ENCODE measurements at places on chromosomes 1 and 21.

DNA sequence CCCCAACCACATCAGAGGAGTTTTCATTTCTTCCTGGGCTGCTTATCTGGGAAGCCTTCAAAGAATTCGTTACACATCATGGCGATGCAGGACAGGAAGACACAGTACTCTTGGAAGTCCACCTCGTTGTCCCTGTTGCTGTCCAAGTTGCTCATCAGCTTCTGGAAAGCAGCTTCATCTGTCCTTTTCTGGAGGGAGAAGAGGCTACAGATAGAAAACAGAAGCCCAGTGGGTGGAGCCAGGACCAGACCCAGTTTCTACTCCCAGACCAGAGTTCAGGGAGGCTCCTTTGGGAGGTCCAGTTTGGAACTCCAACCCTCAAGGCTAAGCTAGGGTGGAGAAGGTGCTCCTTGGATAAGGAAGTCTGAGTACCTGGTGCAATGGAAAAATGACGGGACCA is 1.9 kb downstream of the S100A4 start:
- no peak for DNase-seq

DNA sequence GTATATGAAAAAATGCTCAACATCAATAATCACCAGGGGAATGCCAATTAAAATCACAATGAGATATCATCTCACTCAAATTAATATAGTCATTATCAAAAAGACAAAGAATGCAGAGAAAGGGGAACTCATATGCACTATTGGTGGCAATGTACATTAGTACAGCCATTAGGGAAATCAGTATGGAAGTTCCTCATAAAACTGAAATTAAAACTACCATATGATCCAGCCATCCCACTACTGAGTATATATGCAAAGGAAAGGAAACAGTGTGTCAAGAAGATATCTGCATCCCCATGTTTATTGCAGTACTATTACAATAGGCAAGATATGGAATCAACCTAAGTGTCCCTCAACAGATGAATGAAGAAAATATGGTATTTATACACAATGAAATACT is 32.1 kb upstream of the TEKT2 start:
- no peak for DNase-seq

- DNase-seq, result no peak
Measured at GRCh38 chr1:117846674-117847425, 82.6 kb downstream of the GDAP2 start.

GRCh38 chr1:76901158-76901767 is 34.0 kb downstream of the ST6GALNAC5 start:
- peak; percentile 9 for DNase-seq

GRCh38 chr1:236757640-236758039 is 37.5 kb upstream of the MTR start:
- no peak for DNase-seq

- DNase-seq, result no peak
Measured at GRCh38 chr1:90723590-90724108, 6.5 kb upstream of the BARHL2 start.

DNA sequence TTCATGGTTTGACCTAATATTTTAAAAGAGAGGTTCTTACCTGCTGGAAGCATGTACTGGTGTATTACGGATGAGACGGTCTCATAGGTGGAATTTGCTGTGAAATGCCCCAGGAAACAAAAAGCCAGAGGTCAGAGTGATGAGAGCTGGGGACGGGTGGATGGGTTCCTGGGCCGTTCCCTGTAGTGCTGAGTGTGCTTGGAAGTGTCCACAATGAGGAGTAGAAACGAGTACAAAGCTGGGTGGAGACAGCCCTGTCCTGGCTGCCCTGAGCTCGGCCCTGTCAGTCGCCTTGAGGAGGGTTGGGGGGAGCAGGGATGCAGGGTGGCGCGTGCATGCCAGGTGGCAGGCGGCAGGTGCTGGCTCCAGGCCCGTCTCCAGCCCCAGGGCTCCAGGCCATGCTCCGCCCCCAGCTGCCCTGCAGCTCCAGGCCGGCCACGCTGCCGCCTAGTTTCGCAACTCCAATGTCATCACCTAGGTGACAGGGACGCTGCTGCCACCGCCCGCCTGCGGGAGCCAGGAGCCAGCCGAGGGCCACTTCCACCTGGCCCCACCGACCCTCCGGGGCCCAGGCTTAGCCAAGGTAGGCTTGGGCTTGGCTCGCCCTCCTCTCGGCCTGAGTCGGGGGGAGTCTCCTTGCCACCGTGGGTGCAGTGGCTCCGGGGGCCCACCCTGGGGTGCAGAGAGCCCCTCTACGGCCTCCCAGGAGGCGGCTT is 16.4 kb downstream of the TP73 start:
- DNase-seq, result peak; percentile 44

GRCh38 chr1:193520472-193520871 is 334.1 kb upstream of the B3GALT2 start:
- DNase-seq, result no peak

GRCh38 chr1:229664133-229664689 is 38.2 kb downstream of the URB2 start:
- no peak for DNase-seq

- DNase-seq, result peak; percentile 65
Measured at GRCh38 chr1:209248649-209249279, 334.8 kb upstream of the CAMK1G start.

- DNase-seq, result no peak
Measured at GRCh38 chr1:192256674-192257334, 60.0 kb upstream of the RGS21 start.

- no peak for DNase-seq
Measured at GRCh38 chr1:147478521-147478920, 62.8 kb upstream of the BCL9 start.

GRCh38 chr1:150477320-150477719 is 9.9 kb upstream of the TARS2 start:
- DNase-seq, result no peak

- no peak for DNase-seq
Measured at GRCh38 chr1:210558302-210558701, 229.6 kb downstream of the HHAT start.

DNA sequence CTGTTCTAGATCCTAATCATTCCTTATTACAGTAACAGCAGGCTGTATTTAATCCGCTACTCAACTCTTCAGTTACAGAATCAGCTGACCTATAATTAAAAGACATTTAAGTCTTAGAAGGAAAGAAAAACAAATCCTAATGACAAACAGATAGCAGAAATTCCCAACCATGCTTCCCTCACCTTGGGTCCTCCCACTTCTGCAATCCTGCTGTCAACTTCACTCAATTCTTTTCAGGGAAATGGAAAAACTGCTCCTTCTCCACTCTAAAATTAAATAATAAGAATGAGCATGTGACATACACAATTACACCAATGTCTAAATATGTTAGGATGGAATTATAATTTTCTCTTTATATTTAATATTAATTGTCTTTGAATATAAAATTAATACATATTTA is 182.6 kb upstream of the LYPLAL1 start:
- peak; percentile 76 for DNase-seq

- DNase-seq, result peak; percentile 6
Measured at GRCh38 chr1:236507022-236507700, 16.6 kb upstream of the LGALS8 start.

DNA sequence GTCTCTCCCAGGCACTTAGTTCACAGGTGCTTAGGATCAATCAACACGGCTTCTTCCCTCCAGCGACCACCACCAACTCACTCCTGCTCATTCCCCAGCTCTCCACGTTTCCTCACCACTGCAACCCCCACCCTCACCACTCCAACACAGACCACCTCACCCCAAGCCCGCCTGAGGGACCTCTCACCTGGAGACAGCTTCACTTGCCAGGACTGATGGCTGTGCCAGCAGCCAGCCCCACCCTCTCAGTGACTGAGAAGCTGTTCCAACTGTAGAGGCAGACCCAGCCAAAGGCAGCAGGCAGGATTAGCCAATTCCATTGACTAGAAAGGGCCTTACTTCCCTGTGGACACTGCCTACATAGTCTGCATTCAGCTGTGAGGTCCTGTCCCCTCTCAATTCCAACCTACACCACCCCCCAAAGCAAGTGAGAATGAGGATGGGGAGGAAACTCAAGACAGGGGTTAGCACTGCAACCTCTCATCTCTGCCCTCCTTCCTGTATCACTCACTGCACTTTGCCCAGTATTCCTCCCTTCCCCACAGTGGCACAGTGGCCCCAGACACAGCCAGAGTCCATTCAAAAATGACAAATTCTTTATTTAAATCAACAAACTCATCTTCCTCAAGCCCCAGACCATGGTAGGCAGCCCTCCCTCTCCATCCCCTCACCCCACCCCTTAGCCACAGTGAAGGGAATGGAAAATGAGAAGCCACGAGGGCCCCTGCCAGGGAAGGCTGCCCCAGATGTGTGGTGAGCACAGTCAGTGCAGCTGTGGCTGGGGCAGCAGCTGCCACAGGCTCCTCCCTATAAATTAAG is 7.6 kb downstream of the TAGLN2 start:
- no peak for DNase-seq

DNA sequence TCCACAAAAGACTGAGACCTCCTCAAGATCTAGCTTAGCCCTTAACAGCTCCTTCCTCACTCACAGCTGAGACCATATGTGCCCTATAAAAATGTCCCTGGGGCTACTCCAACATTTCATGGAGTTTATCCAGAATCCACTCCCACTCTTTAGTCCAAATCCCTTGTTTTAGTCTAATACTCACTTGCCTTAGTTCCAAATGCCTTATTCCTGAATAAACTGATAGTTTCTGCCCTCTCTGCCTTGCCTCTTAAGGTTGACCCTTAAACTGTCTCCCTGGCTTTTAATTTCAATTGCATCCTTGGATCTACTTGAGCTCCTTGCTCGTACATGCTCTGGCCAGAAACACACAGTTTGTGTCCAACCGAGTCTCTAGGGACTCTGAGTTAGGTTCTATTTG is 47.3 kb upstream of the LYPLAL1 start:
- no peak for DNase-seq

DNA sequence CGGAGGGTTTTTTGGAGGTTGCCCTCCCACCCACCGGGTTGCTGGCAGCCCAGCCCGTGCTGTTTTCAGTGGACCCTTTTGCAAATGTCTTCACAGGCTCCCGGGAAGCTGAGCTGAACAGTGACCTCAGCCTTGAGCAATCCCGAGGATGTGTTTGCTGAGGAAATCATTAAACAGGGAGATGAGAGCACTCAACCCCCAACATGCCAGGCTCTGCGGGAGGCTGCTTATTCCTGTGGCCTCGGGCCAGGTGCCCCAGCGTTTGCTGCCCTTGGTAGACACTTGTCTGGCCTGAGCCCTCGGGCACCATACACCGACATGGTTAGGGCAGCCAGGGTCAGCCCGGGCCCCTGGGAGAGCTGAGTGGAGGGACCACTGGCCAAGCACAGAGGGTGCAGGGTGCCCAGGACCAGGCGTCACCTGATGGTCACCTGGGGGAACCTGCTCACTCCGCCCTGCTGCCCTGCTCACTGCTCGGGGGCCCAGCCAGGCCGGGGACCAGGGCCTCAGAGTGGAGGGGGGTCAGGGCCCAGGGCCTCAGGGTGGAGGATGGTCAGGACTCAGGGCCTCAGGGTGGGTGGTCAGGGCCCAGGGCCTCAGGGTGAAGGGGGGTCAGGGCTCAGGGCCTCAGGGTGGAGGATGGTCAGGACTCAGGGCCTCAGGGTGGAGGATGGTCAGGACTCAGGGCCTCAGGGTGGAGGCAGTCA is 42.5 kb upstream of the POFUT2 start:
- DNase-seq, result no peak

GRCh38 chr1:228648647-228649383 is 86.5 kb upstream of the RHOU start:
- DNase-seq, result no peak

DNA sequence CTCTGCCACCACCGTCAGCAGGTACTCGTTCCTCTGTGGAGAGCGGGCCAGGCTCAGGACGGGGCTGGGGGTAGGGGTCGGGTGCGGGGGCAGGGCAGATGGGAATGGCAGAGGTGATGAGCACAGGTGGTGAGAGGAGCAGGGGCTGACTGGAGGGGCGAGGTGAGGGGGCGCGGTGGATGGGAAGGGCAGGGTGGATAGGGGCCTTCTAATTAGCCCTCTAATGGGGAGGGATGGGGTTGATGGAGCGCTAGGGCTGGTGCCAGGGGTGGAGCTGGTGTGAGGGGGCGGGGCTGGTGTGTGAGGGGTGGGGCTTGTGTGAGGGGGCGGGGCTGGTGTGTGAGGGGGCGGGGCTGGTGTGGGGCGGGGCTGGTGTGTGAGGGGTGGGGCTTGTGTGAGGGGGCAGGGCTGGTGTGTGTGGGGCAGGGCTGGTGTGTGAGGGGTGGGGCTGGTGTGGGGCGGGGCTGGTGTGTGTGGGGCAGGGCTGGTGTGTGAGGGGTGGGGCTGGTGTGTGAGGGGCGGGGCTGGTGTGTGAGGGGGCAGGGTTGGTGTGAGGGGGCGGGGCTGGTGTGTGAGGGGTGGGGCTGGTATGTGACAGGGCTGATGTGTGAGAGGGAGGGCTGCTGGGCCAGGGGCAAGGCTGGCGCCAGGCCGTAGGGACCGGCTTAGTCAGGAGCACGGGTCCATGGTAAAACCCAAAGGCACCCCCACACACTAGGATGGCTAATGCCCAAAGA is 5.9 kb downstream of the KRTAP10-1 start:
- DNase-seq, result no peak

DNA sequence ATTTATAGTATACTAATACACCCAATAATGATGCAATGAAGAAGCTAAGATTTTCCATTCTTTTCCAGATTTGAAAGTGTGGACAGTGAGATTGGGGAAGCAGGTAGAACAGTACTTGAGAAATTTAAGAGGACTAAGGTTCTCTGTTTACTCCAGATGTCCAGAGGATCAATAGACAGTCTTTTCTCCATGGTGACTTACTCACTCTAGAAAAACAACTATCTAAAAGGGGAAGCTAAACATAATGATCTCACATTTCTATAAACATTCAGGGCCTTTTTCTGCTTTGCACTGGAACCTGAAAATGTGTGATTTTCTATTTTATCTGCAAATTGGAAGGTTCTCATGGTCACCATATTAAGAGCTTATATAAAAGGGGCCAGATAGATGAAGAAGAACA is 93.9 kb upstream of the ZBTB18 start:
- DNase-seq, result no peak

GRCh38 chr1:46065405-46065804 is 67.0 kb downstream of the PIK3R3 start:
- no peak for DNase-seq

- peak; percentile 32 for DNase-seq
Measured at GRCh38 chr1:174743654-174744561, 255.8 kb upstream of the CACYBP start.

GRCh38 chr1:154822233-154822632 is 47.8 kb downstream of the KCNN3 start:
- DNase-seq, result no peak

GRCh38 chr1:20753589-20753988 is 21.1 kb upstream of the SH2D5 start:
- no peak for DNase-seq

GRCh38 chr1:64200064-64200463 is 3.4 kb upstream of the UBE2U start:
- no peak for DNase-seq

DNA sequence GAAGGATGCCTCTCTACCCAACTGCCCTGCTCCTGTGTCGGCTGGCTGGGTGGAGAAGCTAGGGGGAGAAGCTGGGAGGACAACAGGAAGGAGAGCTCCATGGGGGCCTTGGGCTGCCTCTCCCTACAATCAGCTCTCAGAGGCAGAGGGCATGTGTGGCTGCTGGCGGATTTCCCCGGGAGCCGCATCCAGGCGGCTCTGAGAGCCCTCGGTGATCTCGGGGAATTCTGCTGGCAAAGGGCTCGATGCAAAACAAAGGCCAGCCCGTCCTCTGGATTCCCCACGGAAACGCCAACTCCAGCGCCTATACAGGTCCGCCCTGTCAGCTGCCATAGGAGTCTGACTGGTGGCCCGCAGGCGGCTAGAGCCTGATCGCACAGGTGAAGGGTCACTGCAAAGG is 26.4 kb upstream of the EVA1B start:
- no peak for DNase-seq

All from DMS 273 treated with DMSO at 0.1 percent for 48 hours (cell line).